ENCODE measurements at places on chromosomes 12 and 14. TPM values are rescaled to one million over a fixed set of nuclear protein-coding genes. Genes with fewer than 3 reads are reported as not detected.

Gene IAPP
- total RNA-seq = not detected

Gene ARMH4
- total RNA-seq = 4.9 TPM

Gene METTL1
- 23.4 TPM for total RNA-seq

Gene TEX52
- not detected for total RNA-seq

Gene LTA4H
- total RNA-seq = 56.5 TPM

Gene REP15
- 3.2 TPM for total RNA-seq

Gene SMCO2
- 0.38 TPM for total RNA-seq

Gene TRIM9
- 2.0 TPM for total RNA-seq

Gene OR4E2
- total RNA-seq = not detected

Gene RASAL1
- total RNA-seq = 58.3 TPM

Gene SLC6A13
- 22.8 TPM for total RNA-seq

Gene FGF6
- total RNA-seq = not detected

Gene FZD10
- total RNA-seq = 0.57 TPM

Gene RIPK3
- total RNA-seq = 19.5 TPM

Gene RFX4
- not detected for total RNA-seq

Gene POTEM
- not detected for total RNA-seq

Gene REM2
- 0.63 TPM for total RNA-seq

Gene SIX1
- total RNA-seq = 0.16 TPM

- DNase-seq = no peak
These were observed 1.5 kb upstream of the GALNT6 start for GRCh38 chr12:51392556-51393237.

GRCh38 chr12:38697289-38697688, 208.1 kb downstream of the CPNE8 start:
- DNase-seq = no peak

- DNase-seq = no peak
These were observed 226.3 kb downstream of the MON2 start for GRCh38 chr12:62692884-62693283.

- no peak for DNase-seq
These were observed 1.2 kb upstream of the KCNMB4 start for GRCh38 chr12:70364695-70365397.

GRCh38 chr14:40248671-40249070, 816.4 kb upstream of the FBXO33 start:
- DNase-seq = no peak

DNA sequence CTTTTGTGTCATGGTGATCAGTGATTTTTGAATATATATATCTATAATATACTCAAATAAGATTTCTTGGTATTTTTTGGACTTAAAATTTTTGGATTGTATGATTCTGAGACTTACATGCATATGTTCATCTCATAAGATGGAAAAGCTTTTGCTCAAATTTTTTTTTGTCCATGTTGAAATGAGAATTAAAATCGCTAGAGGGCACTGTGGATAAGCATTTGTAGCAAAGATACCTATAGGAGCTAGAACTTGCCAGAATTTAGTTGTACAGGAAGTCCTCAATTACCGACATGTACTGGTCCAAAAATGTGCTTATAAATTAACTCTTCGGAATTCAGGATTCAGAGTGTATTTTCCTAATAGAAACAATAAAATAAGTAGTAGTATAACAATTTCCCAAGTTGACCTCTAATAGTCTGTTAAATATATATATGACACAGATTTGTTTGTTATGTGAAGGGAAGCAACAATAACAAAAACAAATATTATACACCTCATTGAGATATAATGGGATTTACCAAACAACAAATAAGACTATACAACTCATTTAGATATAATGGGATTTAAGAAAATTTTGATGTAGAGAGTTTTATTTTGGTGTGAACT, 179.6 kb downstream of the TMEM117 start:
- DNase-seq = no peak

DNA sequence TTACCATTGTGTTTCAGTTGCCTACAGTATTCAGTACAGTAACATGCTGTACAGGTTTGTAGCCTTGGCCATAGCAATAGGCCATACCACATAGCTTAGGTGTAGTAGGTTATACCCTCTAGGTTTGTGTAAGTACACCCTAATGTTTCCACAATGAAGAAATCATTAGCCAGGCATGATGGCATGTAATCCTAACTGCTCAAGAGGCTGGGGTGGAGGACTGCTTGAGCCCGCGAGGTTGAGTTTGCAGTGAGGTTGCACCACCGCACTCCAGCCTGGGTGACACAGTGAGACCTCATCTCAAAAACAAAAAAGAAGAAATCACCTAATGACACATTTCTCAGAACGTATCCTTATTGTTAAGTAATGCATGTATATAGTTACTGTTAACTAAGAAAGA, 63.2 kb upstream of the KTN1 start:
- no peak for DNase-seq

GRCh38 chr12:52231305-52232202, 1.5 kb upstream of the KRT7 start:
- no peak for DNase-seq

DNA sequence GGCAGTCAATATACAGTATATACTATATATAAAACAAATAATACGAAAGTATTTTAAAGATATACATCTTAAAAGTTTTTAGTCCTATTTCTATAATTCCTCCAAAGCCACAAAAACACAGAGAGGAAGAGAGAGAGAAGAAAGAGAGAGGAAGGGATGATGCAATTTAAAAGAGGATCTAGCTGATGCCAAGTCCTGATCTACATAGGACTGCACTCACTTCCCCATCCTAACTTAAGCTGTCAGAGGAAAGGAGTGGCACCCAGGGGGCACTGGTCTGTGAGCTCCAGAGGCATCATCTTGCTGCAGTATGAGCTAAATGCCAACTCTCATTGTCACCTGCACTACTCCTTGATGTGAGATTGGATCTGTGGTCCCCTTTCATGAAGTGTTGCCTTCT, 95.8 kb downstream of the C12orf42 start:
- no peak for DNase-seq

- DNase-seq = no peak
These were observed 26.6 kb downstream of the GPRC5D start for GRCh38 chr12:12925388-12925787.

DNA sequence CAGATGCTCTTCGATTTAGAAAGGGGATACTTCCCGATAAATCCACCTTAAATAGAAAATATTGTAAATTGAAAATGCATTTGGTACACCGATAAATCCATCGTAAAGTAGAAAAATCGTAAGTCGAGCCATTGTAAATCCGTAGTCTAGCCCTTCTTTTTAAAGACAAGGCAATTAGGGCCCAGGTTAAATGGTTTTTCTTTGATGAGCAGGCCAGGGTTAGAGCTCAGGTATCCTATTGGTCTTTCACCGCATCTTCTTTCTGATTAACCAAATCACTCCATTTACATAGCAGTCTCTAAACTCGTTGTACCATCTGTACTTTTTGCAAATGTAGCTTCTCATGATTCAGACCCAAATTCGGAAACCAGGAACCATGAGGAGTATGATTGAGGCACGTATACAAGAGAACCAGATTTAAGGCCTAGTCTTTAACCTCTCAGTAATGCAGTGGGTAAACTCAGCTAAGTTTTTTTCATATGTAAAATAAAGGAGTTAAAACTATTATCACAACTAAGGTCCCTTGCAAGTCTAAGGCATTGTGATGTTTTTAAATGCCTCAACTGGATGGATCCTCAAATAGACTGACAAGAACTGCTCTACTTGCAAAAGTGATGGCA, 2.2 kb upstream of the YAF2 start:
- DNase-seq = no peak

DNA sequence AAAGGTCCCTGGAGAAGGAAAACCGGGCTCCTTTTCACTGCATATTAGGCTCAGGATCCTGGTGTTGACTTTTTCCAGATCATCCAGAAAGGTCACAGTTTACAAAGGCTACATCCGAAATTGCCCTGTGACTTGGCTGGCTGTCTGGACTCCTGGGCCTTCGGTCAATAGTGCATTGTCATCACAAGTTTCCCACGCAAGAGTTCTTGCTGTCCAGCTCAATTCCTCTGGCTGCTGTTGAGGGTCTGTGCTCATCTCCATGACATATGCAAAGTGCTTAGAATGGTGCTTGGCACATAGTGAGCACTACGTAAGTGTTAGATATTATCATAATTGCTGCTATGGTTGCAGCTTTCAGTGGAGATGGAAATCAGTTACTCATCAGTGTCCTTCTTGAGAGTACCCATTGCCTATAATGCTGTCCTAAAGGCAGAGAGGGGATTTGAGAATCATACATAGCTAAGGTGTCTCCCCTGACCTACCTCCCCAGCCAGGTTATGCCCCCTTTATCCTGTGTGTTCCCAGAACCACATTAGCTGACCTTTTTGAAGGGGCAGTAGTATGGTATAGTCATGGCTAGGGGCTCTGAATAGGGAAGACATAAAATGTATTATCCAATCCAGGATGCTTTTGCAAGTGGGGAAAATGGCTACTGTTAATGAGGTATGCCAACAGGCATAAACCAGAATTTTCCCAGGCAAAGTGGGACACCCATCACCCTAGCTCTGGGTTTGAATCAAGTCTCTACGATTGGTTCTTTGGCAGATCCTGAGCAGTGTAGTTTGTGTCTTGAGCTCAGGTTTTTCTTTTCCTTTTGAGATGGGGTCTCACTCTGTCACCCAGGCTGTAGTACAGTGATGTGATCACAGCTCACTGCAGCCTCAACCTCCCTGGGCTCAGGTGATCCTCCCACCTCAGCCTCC, 132.0 kb upstream of the CCND2 start:
- DNase-seq = no peak

- no peak for DNase-seq
These were observed 134.4 kb downstream of the CFAP54 start for GRCh38 chr12:96623656-96624217.

DNA sequence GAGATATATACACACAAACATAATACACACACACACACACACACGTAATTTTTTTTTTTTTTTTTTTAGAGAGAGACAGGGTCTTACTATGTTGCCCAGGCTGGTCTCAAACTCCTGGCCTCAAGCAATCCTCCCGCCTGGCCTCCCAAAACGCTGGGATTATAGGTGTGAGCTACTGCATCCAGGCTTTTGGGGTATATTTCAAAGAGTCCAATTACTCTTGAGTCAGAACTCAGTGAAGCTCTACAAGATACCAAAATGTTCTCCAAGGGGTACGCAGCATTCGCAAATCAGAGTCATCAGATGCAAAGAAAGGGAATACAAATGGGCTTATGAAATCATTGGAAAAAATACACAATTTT, 54.0 kb downstream of the PHLDA1 start:
- no peak for DNase-seq

GRCh38 chr12:21906919-21907493, 34.2 kb downstream of the ABCC9 start:
- DNase-seq = no peak

- no peak for DNase-seq
These were observed 491.2 kb downstream of the PCNX1 start for GRCh38 chr14:71398450-71398849.

GRCh38 chr14:54474232-54474793, 14.5 kb downstream of the GMFB start:
- no peak for DNase-seq

GRCh38 chr14:31582836-31583452, 21.7 kb downstream of the NUBPL start:
- no peak for DNase-seq

DNA sequence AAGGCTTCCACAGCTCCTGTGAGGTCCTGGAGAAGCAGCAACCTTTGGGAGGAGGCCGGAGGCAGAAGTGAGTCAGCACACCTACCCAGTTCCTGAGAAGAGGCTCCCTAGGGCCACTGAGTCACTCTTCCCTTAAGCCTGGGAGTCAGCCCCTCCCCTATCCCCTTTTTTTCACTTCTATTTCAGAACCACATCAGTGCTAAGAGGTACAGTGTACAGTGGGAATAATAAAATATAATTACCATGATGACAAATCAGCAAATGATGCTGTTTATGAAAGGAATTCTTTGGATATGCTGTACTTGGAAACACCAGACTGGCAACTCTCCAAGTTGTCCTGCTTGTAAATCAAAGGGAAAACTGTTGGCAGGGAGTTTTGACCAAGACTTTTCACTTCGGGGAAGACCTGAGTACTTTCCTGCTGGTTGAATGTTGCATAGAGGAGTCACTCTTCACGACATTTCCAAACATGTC, 7.8 kb upstream of the TBPL2 start:
- DNase-seq = no peak

DNA sequence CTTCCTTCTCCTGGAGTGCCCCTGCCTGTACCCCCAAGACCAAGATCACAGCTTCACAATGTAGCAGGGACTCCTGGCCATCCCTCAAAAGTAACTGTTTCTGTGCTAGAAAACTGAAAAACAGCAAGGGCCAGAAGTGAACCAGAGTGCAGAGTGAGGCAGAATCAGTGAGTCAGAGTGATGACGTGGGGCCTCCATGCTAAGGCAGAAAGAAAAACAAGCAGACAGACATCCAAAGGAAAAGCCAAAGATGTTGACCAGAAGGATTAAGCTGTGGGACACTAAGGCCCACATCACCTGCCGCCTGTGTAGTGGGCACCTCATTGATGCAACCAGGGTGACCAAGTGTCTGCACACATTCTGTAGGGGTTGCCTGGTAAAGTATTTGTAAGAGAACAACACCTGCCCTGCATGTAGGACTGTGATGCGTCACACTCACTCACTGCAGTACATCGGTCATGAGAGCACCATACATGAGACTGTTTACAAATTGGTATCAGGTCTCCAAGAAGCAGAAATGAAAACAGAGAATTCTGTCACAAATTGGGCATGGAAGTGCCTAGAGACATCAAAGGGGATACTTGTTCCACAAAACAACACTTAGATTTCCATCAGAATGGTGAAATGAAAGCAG, 51.2 kb downstream of the ARMH4 start:
- DNase-seq = no peak

- DNase-seq = no peak
These were observed 30.3 kb upstream of the BTG1 start for GRCh38 chr12:92175961-92176360.

- DNase-seq = no peak
These were observed 72.2 kb downstream of the DENND5B start for GRCh38 chr12:31518680-31519227.

DNA sequence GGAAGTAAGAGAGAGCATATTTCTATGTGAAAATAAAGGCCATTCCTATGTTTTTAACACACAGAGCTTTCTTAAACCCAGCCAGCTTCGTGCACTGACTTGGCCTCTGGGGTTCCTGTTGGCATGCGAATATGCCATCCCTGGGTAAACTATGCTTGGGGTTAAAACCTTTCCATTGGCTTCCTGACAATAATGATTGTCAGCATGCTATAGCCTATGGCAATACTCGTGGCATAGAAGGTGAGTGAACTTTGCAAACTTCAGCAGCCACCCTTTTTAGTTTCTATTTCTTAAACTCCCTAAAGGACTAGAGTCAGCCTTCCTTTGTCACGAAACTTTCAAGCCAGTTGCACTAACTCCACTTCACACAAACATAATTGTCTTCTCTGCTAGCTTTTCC, 148.4 kb upstream of the RGS6 start:
- no peak for DNase-seq

GRCh38 chr12:75917715-75918114, 113.9 kb downstream of the PHLDA1 start:
- no peak for DNase-seq

GRCh38 chr12:4591180-4591687, 29.2 kb downstream of the DYRK4 start:
- DNase-seq = no peak

- no peak for DNase-seq
These were observed 11.6 kb downstream of the SH2B3 start for GRCh38 chr12:111417290-111417689.

- no peak for DNase-seq
These were observed 502 bp downstream of the MPHOSPH9 start for GRCh38 chr12:123232472-123232806.
